ENCODE measurements at places on chromosomes 2 and 18.

DNA sequence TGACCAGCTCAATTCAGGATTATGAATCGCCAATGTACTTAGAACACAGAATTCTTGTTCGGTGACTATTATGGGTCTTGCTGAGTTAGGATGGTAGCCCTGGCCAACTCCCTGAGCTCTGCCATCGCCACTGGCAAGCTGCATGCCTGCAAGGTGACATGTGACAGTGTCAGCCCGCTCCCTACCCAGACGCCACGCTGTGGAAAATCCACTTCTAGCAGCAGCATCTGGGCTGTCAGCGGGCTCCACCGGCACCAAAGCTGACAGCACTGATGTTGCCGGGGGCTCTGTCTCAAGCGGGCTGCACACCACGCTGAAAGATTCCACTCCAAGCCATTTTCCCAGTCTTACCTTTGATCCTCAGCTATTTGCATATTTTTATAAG, 100.7 kb downstream of the MYT1L start:
- DNase-seq, result peak; percentile 79

DNA sequence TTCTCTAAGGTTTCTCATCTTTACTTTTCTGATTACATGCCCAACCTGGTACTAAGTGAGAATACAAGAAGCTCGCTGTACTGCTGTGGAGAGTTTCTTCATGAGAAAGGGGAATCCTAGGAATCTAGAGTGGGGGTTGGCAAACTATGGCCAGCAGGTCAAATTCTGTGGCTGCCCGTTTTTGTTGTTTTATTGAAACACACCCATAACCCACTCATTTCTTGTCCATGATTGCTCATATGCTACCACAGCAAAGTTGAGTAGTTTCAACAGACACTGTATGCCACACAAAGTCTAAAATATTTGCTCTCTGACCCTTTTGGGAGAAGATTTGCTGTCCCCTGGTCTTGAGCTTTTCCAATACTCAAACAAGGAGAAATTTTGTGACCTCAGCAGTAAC, 58.8 kb downstream of the C2orf74 start:
- DNase-seq, result no peak

- DNase-seq, result peak; percentile 27
These were observed 35.7 kb downstream of the THUMPD2 start for GRCh38 chr2:39743269-39743776.

- no peak for DNase-seq
These were observed 166.9 kb downstream of the ARHGAP15 start for GRCh38 chr2:143296089-143296488.

- no peak for DNase-seq
These were observed 111.9 kb downstream of the EPC2 start for GRCh38 chr2:148756292-148756975.

- DNase-seq, result no peak
These were observed 5.2 kb downstream of the ZRANB3 start for GRCh38 chr2:135525786-135526185.

DNA sequence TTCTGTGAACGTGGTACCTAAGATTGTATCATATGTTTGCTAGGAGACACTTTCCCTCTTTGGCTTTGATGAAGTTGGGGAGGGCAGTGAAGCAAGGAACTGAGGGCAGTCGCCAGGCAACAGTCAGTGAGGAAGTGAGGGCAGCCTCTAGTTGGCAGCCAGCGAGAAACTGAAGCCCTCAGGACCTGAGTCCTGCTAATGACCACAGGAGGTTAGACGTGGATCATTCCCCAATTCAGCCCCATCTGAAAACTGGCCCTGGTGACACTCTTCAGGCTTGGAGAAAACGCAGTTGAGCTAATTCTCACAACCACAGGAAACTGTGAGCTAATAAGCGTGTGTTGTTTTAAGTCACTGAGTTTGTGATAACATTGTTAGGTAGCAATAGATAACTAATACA, 84.5 kb upstream of the REG3G start:
- DNase-seq, result no peak

GRCh38 chr2:189298038-189298437, 118.5 kb upstream of the COL5A2 start:
- DNase-seq, result no peak

DNA sequence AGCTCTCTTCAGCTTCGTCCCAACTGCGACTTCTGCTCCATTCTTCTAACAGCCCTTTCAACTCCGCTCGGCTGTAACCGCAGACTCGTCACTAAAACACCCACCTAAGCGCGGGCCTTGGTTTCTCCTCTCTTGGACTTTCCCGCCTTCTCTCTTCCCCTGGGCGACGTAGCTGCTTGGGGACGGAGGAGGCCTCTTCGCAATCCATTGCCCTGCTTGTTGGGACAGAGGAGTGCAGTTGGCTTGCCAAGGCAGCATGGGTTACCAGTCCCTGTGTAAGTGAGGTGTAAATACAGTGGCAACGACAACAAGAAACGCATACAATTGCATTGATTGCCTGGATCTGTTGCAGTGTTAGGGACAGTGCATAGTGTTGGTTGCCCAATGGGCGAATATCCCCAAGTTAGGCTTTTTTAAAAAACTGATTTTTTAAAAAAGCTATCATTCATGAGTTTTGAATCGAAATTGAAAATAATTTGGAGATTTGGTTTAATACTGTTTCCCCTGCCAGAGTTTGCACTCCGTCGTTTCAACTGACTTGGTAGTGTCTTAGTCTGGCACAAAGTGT, 484 bp upstream of the DARS1 start:
- no peak for DNase-seq

DNA sequence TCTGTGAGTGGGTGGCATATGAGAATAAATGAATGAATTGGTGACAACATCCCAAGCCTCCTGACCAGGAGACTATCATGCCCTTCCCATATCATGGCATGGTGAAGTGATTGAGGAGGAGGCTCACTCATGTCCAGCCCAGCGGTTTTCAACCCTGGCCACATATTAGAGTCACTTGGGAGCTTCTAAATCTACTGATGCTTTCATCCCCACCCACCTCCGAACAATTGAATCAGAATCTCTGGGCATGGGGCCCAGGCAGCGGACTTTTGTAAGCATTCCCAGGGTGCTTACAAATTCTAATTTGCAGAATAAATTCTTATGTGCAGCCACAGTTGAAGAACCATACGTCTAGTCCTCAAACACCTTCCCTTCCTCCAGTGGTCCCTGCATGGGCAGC, 81.7 kb upstream of the SEC11C start:
- no peak for DNase-seq

DNA sequence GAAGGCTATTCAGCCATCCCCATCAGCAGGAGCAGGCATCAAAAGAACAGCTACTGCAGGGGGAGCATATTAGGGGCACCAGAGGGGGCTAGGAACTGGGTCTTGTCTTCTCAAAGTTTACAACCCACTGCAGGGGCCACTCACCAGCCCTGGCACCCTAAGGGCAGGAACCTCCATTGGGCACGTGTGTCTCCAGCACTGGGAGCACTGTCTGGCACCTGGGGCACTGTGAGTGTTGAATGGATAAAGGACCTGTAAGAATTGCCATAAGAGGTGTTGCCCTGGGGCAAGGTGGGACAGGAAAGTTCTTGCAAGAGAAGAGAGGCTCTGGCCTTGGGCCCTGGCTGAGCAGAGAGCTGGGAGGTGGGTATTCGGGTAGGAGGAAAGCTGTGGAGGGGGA, 1.4 kb upstream of the STEAP3 start:
- DNase-seq, result no peak

- no peak for DNase-seq
These were observed 43.9 kb downstream of the ACSL3 start for GRCh38 chr2:222904557-222905258.

GRCh38 chr2:167510071-167510759, 621.9 kb downstream of the XIRP2 start:
- no peak for DNase-seq

DNA sequence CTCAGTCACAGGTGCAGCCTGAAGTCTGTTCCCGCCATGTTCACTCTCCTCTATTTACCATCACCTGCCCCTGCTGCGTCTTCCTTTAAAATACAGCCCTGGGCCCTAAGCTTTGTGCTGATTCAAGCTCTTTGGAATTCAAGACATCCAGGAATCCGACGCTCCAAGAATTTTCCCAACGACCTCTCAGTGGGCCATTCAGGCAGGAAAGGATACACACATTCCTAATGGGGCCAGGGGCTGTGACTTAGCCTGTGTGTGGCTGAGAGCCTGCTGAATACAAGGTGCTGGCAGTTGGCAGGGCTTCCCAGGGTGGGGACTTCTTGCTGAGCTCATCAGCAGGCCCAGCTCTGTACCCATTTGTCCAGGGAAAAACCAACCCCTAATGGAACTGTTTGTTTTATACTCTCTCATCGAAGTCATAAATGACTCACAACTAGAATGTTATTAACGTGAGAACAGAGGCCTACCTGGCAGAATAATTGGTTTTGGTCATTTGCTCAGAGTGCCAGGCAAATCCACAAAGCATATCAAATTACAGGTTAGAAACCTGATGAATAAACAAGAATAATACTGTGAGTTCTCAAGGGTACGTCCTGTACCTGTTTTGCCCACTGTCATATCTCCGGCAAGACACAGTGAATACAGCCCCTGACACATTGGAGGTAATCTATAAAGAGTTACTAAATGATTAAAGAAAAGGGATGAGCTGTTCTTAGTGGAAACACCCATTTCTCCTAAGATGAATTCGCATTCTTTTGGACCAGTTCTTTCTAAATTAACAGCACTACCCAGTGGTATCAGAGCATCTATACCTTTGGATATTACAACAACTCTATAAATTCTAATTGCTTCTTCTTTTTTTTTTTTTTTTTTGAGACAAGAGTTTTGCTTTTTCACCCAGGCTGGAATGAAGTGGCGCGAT, 12.6 kb upstream of the KCMF1 start:
- DNase-seq, result peak; percentile 68

- DNase-seq, result no peak
These were observed 174.6 kb upstream of the PID1 start for GRCh38 chr2:229445501-229446211.

GRCh38 chr2:39696838-39697237, 31.1 kb downstream of the TMEM178A start:
- DNase-seq, result no peak

DNA sequence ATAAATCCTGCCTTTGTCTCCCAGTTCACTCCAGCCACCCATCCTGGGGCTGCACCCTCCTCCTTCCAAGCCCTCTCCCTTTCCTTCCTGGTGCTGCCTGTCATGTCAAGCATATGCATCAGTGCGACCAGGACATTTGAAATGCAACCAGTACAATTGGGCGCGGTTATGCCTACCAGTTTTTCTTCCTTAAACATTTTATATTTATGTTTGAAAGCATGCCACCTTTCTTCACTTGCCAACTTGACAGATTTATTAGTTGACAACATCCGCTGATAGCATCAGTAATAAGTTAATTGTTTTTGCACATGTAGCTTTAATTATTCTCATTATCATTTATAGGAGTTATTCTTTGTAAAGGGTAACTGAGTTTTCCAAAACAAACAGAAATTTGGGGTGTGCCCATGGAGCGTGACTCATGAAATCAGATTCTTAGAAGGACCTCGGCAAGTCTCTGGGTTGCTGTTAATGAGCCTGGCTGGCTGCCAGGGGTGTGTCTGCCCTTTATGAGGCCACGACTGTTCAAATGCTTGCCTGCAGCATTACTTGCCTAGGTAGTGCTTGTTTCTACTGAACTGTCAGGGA, 32.8 kb upstream of the IL1B start:
- DNase-seq, result peak; percentile 62

- no peak for DNase-seq
These were observed 1.6 kb upstream of the MTA3 start for GRCh38 chr2:42566837-42567321.

GRCh38 chr2:227932403-227932802, 61.0 kb downstream of the DAW1 start:
- no peak for DNase-seq

DNA sequence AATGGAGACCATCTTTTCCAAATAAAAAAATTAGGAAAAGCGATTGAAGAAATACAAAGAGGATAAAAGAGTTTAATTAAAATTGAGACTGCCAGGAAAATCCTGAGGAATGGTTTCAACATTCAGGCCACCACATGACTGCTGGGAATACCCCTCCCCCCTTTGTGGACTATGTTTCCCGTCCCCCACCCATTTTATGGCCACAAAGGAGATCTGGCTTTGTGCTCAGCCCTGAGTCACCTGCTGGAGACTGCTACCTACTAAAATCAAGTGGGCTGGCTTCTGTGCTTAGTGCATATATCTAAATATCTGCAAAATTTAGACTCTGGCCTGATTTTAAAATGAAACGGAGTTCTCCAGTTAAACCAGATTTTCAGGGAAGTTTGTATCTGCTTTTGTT, 10.1 kb downstream of the RND3 start:
- DNase-seq, result no peak

GRCh38 chr18:77107292-77107691, 25.3 kb downstream of the MBP start:
- DNase-seq, result no peak

- peak; percentile 17 for DNase-seq
These were observed 3.0 kb upstream of the FIGLA start for GRCh38 chr2:70793450-70793849.

DNA sequence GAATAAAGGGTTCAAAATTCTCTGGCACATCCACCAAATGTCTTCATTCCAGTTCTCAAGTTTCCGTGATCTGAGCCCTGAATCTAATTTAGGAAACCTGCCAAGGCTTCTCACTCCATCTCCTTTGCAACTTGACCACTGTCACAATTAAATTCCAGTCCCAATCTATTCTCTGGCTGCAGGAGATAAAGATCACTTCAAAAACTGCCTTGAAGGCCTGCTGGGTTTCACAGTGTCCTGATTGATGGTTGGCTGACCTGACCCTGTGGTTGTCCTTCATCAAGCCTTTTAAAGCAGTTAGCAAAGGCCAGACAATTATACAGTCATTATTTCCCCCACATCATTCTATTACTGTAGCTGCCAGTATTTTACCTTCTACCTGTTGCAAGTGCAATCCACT, 60.3 kb upstream of the DNAJC10 start:
- peak; percentile 27 for DNase-seq

DNA sequence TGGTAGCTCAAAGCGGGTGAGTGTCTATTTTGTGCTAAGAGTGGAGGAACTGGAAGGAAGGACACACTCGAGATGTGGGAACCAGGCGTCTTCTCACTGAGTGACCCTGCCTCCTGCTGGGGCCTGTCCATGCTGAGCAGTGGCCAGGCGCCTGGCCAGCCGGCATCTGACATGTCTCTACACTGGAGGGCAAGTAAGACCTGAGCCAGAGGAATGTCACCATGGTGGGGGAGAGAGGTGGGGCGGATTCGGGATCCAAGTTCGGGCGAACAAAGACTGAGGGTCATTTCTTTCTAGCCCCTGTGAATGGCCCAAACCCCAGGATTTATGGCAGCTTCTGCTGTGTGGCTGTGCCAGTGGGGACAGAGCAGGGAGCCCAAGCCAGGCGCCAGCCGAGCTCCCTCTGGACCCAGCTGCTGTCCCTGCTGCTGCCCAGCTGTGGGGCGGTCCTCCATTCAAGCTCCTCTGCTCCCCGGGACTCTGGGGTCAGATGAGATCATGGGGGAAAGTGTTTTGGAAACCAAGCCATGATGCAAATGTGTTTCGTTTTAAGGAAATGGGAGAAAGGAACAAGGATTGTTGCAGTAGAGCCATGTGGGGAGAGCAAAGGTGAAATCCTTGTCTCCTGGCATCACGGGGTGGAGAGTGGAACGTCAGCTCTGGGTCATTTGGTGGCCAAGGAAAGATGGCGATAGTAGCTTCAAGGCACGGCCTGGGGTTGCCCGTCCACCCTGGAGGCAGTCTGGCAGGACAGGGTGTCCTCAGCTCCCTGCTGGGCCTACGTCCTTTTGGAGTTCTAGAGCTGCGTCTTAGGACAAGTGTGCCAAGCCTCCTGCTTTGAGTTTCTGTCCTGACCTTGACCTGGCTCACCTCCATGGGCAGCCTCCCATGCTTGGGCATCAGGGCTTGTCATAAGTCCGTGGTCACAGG, 8.1 kb downstream of the ACKR3 start:
- DNase-seq, result no peak

GRCh38 chr2:169900686-169901085, 73.4 kb downstream of the UBR3 start:
- no peak for DNase-seq

All from NCI-H1417 (cell line).